ENCODE measurements at places on chromosomes 6 and 20. TPM values are rescaled to one million over a fixed set of nuclear protein-coding genes. Genes with fewer than 3 reads are reported as not detected.
A peak's percentile ranks its signal among the peaks of the same experiment; 100 is the strongest.

The UNC5CL gene
- 4.3 TPM for total RNA-seq

DNA sequence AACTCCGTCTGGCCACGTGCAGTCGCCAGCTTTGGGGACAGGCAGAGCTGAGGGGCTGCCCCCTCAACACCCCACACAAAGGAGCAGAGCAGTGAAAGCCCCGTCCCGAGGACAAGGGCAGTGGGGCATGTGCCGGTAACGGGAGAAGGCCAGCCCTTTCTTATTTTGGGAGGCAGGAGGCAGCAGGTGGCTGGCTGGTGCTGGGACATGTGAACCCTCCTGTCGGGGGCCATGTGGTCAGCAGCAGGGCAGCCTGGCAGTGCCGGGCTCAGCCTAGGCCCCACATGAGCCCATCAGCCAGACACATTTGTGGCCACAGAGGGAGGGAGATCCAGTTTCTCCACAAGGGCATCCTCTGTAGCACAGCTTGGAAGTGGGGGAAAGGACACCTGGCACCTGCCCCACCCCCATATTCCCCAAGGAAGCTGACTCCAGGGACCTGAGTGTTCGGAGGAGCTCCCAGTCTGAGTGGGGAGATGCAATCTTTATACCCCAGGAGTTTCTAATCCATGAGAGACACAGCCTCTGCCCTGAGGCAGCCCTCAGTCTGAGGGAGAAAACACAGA lies 137.6 kb downstream of the MRPL14 start:
- DNase-seq, result peak; percentile 32

DNA sequence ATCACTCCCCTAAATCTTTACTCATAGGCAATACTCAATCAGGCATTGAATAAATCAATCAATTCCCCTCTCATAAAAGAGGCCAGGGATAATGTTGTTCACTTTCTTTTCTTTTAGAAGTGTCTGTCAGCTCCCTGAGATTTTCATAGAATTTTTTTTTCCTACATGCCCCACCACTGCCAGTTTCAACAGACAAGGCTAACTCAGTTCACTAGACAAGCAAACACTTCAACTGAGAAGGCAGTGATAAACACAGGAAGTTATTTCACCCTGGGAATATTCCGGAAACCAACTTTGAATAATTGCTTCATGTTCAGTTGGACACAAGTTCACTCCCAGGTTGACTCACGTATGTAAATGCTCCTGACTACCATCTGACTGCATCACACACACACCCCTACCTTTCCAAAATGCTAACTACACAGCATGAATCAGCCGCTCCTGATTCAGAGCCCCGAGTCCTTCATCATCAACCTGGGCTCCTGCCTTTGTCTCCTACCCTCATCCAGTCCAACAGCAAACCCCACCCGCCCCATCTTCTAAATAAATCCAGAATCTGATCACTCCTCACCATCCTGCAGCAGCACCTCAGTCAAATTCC lies 143.9 kb downstream of the BCAS1 start:
- no peak for DNase-seq

GRCh38 chr20:25277051-25277801 lies 29.3 kb downstream of the PYGB start:
- DNase-seq, result peak; percentile 43

- no peak for DNase-seq
Measured at GRCh38 chr20:20487811-20488210, 119.9 kb downstream of the INSM1 start.
